SW 1271 (cell line): ENCODE measurements at places on chromosomes 11 and 22.

GRCh38 chr11:59197991-59198390 is 14.7 kb downstream of the MPEG1 start:
- DNase-seq = no peak

GRCh38 chr11:116274521-116274920 is 498.3 kb downstream of the BUD13 start:
- DNase-seq = no peak

DNA sequence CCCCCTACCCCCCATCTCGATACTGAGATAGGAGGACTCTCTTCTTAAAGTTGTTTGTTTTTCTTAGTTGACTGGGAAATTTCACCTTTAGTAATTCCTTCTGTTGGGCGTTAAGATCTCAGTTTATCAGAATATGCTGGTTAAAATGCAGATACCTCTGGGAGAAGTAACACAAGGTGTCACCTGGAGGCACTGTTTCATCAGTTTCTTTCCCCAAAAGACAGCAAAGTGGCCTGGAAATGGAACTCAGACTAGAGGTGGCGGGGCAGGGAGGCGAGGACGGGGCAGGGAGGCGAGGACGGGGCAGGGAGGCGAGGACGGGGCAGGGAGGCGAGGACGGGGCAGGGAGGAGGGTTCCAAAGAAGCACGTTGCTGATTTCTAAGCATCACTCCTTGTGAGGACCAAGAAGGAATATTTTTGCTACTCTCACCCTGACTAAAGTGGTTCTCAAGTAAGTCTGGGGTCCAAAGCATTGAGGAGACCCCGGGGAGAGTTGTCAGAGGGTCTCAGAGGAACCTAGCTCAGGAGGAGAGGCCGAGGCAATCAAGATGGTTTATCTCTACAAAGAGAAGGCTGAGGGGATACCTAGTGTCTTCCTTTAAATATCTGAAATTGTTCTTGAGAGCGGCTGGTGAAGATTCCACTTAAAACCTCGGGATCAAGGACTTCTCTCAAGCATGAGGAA is 147.0 kb upstream of the B3GAT1 start:
- no peak for DNase-seq

DNA sequence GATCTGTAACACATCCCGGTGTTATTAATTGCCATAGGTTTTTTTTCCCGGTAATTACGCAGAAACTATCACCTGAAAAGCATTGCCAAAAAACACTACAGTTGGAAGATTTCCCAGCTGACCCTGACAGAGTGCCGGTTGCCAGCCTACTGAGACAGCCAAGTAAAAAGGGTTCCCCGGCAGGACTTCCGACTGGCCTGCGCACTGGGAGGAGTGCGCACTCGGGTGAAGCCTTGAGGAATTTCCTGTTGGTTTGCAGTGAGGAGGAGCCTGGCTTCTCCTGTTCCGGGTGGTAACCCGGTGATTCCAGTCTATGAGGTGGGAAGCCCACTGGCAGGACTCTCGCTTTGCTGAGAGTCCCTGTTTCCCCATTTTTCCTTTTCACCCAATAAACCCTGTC is 52.1 kb downstream of the CNTF start:
- DNase-seq = no peak

GRCh38 chr11:64934682-64935358 is 873 bp downstream of the GPHA2 start:
- no peak for DNase-seq

GRCh38 chr22:37220543-37220981 is 8.3 kb upstream of the SSTR3 start:
- no peak for DNase-seq
